ENCODE measurements at places on chromosomes 6 and 20.

DNA sequence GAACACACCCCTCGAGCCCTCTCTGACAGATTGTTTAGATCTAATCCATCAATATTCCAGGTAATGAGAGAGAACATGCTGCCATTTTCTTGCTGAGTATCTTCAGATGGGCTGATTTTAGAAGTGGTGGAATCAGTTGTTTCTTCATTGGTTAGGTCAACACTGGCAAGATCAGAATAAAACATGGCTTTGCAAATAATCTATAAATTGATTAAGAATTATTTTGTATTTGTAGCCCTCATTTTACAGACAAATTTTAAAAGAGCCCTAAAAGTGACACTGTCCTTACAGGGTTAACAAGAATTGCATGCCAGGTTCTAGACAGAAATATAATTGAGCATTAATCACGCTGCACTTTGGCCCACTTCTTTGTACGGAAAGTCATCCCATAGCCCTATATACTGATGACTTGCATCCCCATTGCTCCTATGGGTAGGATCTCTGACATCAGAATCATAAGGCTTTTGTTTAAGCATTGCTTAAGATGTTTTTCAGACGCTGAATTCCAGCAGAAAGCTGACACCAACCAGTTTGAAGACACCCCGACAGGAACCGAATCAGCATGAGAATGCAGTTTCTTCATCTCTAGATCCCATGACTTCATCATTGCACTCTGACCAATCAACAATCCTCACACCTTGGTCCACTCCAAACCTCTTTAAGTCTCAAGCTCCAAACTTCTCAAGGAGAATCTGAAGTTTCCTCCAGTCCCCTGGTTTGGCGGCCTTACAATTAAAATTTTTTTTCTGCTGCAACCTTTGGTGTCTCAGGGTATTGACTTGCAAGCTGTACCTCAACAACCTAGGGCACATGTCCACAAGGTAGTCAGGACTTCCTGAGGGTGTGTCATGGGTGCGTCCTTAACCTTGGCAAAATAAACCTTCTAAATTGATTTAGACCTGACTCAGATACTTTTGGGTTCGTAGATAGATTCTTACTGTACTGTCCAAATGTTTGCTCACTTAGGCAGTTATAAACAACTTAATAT lies 7.8 kb downstream of the TDP2 start:
- no peak for DNase-seq

- no peak for DNase-seq
Observed at GRCh38 chr6:168858926-168859325, 394.7 kb downstream of the THBS2 start.

GRCh38 chr6:123022975-123023374 lies 26.9 kb downstream of the CLVS2 start:
- DNase-seq, result no peak

GRCh38 chr6:125924169-125924568 lies 32.4 kb upstream of the HINT3 start:
- DNase-seq, result no peak

DNA sequence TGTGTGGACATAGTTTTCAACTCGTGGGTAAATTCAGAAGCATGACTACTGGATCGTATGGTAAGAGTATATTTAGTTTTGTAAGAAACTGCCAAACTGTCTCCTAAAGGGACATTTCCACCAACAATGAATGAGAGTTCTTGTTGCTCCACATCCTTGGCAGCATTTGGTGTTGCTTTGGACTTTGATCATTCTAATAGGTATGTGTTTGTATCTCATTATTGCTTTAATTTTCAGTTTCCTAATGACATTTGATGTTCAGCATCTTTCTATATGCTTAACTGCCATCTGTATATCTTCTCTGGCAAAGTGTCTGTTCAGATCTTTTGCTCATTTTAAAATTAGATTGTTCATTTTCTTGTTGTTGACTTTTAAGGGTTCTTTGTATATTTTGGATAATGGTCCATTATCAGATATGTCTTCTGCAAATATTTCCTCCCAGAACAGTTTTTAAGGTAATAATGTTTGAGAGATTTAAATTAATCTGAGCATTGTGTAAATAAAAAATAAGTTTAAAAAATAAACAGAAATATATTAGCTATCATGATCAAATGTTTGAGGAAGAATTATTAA lies 138.7 kb downstream of the CCDC170 start:
- DNase-seq, result no peak

- DNase-seq, result no peak
Observed at GRCh38 chr20:44590980-44591778, 8.8 kb downstream of the PKIG start.
